ENCODE measurements at places on chromosomes 2 and 18. TPM values are rescaled to one million over a fixed set of nuclear protein-coding genes. Genes with fewer than 3 reads are reported as not detected.

ZNF396 gene
- 0.79 TPM for total RNA-seq

CPLX4 gene
- not detected for total RNA-seq

FER1L5 gene
- total RNA-seq = under 0.01 TPM

DUSP19 gene
- total RNA-seq = 0.38 TPM

CTNNA2 gene
- not detected for total RNA-seq

ZSWIM2 gene
- total RNA-seq = not detected

ITPRIPL1 gene
- total RNA-seq = 1.6 TPM

ACTG2 gene
- not detected for total RNA-seq

TUBA4B gene
- total RNA-seq = not detected

DIS3L2 gene
- 11.8 TPM for total RNA-seq

C2orf66 gene
- total RNA-seq = under 0.01 TPM

SCN9A gene
- 14.0 TPM for total RNA-seq

THSD7B gene
- total RNA-seq = not detected

TBR1 gene
- under 0.01 TPM for total RNA-seq

RBM43 gene
- 0.79 TPM for total RNA-seq

RGPD5 gene
- total RNA-seq = 23.8 TPM

CEBPZ gene
- total RNA-seq = 62.9 TPM

CREG2 gene
- 0.26 TPM for total RNA-seq

OSR1 gene
- total RNA-seq = 1.7 TPM

RESP18 gene
- not detected for total RNA-seq

HOXD13 gene
- not detected for total RNA-seq

NR4A2 gene
- 0.26 TPM for total RNA-seq

ACAA2 gene
- 11.0 TPM for total RNA-seq

C2orf80 gene
- not detected for total RNA-seq

SERPINB13 gene
- total RNA-seq = 48.0 TPM

ACKR3 gene
- 22.0 TPM for total RNA-seq

CACNB4 gene
- total RNA-seq = 0.53 TPM

CLHC1 gene
- 10.1 TPM for total RNA-seq

ERBB4 gene
- under 0.01 TPM for total RNA-seq

SERTAD2 gene
- total RNA-seq = 4.2 TPM

CNGA3 gene
- under 0.01 TPM for total RNA-seq

SNORC gene
- 0.53 TPM for total RNA-seq

IL1R2 gene
- not detected for total RNA-seq

KIF5C gene
- total RNA-seq = not detected

AGXT gene
- not detected for total RNA-seq

C1QL2 gene
- not detected for total RNA-seq

LAMA1 gene
- 1.8 TPM for total RNA-seq

WNT6 gene
- not detected for total RNA-seq

MBD2 gene
- total RNA-seq = 58.4 TPM

CCDC93 gene
- total RNA-seq = 23.7 TPM

PLA2R1 gene
- total RNA-seq = 4.5 TPM

NEU4 gene
- not detected for total RNA-seq

CYS1 gene
- 0.26 TPM for total RNA-seq

GPAT2 gene
- 0.26 TPM for total RNA-seq

RAB12 gene
- 61.3 TPM for total RNA-seq

RPIA gene
- 6.3 TPM for total RNA-seq

COLEC12 gene
- total RNA-seq = under 0.01 TPM

DIPK1C gene
- total RNA-seq = not detected

GDF7 gene
- total RNA-seq = 0.13 TPM

STAT4 gene
- total RNA-seq = 12.3 TPM
